ENCODE measurements at places on chromosomes 11 and 22.

DNA sequence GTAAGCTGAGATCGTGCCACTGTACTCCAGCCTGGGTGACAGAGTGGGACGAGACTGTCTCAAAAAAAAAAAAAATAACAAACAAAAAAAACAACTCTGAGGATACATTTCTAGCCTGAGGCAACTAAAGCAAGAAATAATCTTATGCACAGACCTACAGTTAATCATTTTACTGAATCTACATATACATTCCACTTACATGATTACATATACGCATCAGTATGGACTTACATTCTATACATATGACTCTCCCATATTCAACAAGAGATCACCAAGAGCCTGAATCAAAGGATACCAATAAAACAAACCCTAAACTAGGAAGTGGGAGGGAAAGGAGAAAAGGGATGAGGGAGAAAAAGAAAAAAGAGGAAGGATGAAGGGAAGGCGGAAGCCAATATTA, 1.1 kb downstream of the ALG8 start:
- DNase-seq = no peak

DNA sequence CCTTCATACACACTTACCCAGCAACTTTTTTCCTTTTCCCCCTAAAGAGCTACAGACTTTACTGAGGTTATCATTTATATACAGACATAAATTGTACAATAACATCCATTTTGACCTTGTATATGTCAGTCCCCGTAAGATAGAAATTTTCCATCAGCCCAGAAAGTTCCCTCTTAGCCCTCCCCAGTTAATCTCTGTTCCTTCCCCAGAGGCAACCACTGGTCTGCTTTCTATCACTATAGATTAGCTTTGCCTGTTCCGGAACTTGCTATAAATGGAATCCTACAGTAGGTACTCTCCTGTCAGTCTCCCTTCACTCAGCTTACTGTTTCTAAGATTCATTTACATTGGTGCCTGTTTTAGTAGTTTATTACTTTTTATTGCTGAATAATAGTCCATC, 54.9 kb downstream of the TSPAN18 start:
- no peak for DNase-seq

DNA sequence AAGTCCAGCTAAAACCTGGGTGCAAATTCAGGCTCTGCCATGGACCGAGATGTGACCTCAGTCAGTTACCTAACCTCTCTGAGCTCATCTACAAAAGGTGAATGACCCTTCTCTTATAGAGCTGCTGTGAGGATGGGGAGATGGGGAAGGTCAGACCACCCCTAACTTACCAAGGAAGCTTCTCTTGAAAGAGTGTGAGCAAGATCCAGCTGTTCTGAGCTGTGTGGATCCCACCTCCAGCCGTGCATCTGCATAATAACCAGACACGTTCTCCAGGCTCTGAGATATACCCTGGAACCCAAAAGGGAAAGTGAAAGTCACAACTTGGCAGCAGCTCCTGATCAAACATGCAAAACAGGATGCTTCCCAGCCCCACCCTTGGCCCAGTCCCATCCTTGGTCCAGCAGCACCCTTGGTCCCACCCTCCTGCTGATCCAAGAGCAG, at the start of gene APOL3:
Gene APOL3 (minus strand): TSS at position 257 of the 444 bp plus-strand sequence. CDS start 11,700 bp downstream, outside the sequence.
- no peak for DNase-seq

DNA sequence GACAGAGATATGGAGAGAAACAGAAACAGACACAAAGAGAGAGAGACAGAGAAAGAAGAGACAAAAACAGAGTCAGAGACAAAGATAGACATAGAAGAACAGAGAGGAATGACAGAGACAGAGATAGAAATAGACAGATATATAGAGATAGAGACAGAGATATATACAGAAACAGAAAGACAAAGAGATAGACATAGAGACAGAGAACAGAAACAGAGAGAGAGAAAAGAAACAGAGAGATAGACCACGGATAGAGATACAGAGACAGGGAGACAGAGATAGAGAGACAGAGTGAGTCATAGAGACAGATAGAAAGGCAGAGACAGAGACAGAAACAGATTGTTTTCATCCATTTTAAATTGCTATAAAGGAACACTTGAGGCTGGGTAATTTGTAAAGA, 12.3 kb upstream of the MPEG1 start:
- DNase-seq = no peak

- peak; percentile 58 for DNase-seq
Observed at GRCh38 chr11:26806219-26806618, 84.4 kb upstream of the SLC5A12 start.

Data from GM04503 (cell line).